Amniotic stem cell (primary cell): ENCODE measurements at places on chromosomes 12 and 14.
A peak's percentile ranks its signal among the peaks of the same experiment; 100 is the strongest.

DNA sequence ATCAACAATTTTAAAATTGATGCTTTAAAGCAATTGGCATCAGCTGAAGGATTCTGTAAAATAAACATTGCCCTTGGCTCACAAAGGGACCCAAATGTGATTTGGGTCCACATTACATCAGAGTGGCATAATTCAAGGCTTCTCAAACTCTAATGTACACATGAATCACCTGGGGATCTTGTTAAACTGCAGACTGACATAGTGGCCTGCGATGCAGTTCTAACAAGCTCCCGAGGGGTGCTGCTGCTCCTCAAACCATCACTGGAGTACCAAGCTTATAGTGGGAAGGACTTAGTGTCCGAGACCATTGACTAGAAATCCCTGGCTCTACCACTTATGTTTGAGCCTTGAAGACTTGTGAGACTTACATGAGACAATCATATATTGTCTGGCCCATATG lies 31.8 kb upstream of the DNM1L start:
- no peak for DNase-seq

GRCh38 chr14:31572955-31573354 lies 11.8 kb downstream of the NUBPL start:
- DNase-seq: no peak

DNA sequence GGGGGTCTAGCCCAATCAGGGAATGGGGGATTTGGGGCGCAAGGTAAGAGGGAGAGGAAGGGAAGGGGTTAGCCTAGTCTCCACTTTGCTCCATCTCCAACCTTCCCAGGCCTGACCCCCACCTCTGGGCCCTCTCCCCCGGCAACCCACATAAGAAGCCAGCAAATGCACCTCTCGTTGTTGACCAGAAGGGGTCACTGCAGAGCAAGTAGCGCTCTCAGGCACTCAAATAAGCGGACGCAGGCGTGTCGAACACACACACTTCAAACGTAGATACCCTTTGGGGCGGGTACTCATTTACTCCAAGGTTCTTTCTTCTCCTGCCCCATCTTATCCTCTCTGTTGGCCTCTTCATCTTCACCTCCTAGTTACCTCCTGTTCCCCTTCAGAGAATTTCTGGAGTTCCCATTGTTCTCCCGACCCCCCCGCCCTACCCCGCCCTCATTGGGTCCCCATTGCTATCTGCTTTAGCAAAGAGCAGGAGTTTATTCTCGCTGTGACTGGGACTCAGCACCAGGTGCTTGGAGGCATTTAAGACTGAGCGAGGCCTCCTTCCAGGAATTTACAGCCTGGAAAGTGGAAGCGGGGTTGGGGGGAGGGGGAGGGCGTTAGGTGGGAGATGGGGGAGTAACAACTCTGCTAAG lies 1.5 kb upstream of the SRRM4 start:
- no peak for DNase-seq

DNA sequence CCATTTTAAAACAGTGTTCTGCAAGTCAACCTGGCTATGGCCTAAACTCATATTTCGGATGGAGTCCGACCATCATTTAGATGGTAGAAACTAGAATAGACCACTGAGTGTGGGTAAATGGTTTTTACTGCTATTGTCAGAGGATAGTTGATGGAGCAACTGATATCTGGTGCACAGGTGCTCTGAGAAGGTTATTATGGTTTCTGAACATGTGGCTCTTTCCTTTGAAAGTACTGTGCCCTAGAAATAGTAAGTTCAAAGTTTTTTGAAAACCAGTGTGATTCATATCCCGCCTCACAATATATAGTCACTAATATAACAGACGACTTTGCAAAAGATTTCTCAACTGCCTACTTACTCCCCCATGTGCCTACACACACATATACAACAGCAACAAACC lies 64.4 kb upstream of the BTG1 start:
- DNase-seq: no peak

DNA sequence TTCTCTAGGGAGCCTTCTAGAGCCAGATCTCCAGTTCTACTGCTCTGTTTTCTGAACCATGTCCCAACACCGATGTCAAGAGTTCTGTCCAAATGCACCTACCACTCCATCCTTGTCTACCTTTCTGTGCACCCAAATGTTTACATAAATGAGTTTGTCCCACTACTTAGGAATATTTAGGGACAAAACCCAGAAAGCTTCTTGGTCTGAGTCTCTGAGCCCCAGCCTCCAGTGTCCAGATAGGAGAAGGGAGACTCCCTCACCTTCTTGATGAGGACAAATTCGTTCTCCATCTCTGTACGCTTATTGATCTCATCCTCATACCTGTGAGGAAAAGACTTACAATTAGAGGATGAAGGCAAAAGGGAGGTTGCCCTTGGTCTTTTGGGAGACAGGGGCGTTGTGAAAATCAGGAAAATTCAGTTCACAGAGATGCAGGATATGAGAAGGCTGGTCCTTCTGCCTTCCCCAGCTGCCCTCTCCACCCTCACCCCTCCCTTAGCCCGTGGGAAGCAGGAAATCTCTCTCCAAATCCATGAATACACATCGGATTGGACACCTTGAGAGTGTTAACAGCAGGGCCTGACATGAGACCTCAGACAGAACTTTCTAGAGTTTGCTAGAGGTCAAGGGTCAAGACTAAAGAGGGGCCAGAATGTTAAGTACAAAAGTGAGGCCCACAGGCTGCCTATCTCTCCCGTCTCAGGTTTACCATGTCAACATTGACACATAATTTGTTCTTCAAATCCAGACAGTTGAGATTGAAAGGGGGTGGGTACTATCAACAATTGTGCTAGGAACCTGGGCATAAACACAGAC lies 3.8 kb downstream of the KRT8 start:
- DNase-seq: no peak

DNA sequence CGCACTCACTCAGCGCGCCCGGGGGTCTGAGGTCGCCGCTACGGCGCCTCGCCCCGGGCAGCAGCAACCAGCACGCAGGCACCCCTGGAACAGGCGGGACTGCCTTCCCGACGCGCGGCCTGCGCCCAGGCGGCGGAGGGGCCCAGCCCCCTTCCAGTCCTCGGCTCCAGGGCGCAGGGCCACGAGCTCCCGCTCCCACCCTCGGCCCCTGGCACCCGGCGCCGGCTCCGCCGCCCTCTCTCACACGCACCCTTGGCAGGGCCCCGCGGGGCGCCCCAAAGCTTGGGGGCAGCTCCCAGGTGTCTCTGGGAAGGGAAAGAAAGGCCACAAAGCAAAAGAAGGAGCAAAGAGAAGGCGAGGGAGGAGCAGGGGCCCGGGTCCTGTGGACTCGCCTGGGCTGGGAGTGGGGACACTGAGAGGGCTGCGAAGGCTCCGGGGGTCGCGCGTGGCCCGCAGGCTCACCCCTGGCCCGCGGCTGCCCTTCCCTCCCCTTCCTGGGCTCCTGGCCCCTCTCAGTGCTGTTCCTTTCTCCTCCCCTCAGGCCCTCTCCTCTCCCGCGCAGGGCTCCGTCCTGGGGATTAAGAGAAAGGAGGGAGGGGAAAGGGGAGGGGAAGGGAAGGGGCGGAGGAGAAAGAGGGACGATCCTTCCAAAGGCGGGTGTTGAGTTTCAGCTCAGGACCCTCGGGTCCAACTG lies 907 bp upstream of the EFS start:
- DNase-seq: peak; percentile 67

GRCh38 chr14:46322730-46323403 lies 328.7 kb downstream of the RPL10L start:
- DNase-seq: no peak

DNA sequence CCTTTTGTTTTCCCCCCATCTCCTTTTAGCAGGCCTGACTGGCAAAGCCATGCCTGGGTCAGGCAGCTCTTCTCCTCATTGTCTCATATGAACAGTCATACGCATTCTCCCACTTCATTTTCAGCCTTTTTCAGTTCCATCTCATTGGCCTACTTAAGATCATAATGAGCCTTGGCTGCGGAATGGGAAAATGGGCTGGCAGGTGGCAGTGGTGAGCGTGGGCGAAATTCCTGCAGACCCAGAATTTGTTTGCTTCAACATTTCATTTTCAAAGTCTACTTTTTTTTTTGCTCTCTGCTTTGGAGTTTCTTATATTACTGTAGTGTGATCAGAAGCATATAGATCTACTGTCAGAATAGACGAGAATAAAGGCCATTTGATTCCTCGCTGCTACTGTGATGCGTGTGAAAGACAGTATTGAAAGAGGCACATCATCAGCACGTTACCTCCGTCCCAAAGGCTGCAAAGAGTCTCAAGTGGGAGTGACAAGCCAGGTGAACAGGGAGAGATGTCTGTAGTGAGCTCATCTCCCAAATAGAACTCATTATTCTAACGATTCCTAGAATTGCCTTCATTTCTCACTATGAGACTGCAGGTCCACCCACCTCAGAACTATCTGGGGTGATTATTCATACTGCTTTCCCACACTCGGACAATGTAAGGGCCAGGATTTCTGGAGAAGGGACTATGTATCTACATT lies 73.7 kb downstream of the TBK1 start:
- DNase-seq: no peak

DNA sequence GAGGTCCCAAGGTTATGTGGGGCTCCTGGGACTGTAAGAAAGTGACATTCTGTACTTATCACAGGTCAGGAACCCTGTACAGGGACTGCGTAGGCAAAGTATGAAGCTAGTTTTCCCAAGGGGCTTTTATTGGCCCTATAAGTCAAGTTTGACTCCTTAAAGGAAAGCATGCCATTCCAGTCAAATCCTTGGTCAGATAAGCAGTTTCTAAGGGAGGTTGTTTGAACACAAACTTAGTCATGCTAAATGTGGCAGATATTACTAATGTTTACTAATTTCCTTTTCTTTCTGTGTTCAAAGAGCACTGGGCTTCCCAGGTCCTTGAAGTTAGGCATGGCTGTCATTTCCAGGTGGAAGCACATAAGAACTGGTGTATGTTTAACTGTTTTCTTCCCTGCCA lies 472.4 kb downstream of the ATP23 start:
- no peak for DNase-seq

DNA sequence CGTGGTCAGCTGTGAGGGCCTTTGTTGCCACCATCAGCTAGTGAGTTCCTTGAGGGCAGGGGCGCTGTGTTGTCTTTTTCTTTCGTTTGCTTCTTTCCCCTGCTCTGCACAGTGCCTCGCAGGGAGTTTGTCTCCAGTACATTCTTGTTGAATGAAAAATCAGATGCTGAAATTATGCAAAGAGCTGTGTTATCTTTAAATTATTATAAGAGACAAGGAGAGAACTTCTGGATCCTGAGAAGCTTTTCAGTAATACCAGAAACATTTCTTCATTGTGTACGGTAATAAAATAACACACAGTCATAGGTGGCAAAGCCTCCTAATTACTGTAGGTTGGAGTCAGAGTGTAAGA lies 14.9 kb downstream of the EML1 start:
- no peak for DNase-seq

GRCh38 chr14:75417674-75418073 lies 10.1 kb upstream of the JDP2 start:
- no peak for DNase-seq

- peak; percentile 61 for DNase-seq
Measured at GRCh38 chr14:32709027-32709426, 229.7 kb upstream of the NPAS3 start.

GRCh38 chr14:93937519-93937918 lies 10.4 kb downstream of the FAM181A start:
- DNase-seq: no peak

- no peak for DNase-seq
Measured at GRCh38 chr12:16636435-16637055, 30.6 kb upstream of the LMO3 start.

- DNase-seq: no peak
Measured at GRCh38 chr12:11981121-11981733, 89.5 kb upstream of the BCL2L14 start.

DNA sequence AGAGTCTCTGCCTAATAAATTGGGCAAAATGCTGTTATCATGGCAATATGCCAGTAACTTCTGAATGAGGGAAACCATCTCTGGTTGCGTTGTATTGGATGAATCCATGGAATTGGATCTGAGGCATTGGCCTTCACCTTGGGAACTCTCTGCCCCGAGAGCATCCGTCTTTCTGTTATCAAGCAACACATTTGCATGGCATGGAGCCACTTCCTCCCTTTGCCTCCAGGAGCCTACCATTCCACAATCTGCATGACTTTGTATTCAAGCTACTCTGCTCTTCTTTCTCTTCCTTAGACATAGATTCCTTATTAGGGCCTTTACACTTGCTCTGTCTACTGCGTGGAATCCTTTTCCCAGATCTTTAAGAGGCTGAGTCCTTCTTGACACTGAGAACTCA lies 57.2 kb downstream of the RIC8B start:
- DNase-seq: no peak

- DNase-seq: no peak
Measured at GRCh38 chr12:97313471-97314190, 149.0 kb upstream of the RMST start.

GRCh38 chr12:64780531-64781279 lies 21.5 kb upstream of the GNS start:
- no peak for DNase-seq

DNA sequence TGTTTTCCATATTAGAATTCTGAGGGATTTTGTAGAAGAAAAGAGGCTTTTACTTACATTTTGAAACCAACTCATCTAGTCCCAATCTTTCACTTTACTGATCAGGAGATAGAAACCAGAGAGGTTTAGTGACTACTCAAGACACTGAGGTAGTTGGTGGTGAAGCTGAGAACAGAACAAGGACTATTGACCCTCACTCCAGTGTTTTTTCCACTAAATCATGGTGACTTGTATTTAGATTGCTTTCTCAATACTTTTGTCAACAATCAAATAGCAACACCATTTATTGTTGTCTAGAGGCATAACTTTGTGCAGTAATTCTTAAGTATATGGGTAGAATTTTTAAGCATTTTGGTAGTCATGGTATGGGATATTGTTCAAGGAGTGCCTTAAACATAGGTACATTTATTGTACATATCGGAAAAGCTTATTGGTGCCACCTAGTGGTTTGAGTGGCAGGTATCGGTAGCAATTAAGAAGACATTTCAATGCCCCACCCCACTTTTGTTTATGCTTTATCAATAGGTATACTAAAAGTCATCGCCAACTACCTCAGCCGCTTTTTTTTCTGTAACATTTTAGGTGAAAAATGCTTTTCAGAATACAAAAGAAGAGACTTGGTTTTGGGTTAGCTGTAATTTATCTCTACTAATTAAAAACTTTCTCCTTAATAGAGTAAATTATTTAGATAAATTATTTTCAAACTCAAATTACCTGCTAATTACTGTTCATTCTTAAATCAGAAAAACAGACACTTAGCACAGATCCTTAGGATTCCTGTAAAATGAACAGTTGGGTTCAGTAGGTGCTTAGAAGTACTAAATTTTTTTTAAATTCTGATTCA lies 47.3 kb upstream of the PAWR start:
- DNase-seq: peak; percentile 18

- no peak for DNase-seq
Measured at GRCh38 chr14:54756656-54757392, 145.8 kb downstream of the GCH1 start.

- no peak for DNase-seq
Measured at GRCh38 chr14:74599946-74600345, 12.1 kb downstream of the LTBP2 start.

DNA sequence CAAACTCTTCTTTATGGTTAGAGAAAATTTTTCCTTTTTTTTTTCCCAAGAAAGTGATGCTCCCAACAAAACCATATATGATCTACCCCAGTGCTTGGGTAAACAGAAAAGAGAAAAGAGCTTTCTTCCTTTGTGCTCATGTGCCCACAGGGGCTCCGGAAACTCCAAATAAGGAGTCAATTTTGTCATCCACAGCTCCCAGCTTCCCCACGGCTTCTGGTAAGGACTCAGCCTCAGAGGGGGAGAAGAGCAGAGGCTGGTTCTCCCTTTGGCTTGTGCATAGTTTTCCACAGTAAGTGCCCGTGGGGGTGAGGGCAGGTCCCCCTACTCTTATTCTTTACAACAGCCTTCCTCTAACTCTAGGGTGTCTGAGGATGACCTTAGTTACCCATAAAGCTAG lies 13.3 kb upstream of the RGS6 start:
- no peak for DNase-seq

- no peak for DNase-seq
Measured at GRCh38 chr12:132583411-132583710, 27.0 kb downstream of the LRCOL1 start.
